NCI-H69 (cell line): ENCODE measurements at places on chromosomes 12 and 14.

GRCh38 chr12:114287821-114288525, 118.0 kb downstream of the TBX5 start:
- DNase-seq = no peak

DNA sequence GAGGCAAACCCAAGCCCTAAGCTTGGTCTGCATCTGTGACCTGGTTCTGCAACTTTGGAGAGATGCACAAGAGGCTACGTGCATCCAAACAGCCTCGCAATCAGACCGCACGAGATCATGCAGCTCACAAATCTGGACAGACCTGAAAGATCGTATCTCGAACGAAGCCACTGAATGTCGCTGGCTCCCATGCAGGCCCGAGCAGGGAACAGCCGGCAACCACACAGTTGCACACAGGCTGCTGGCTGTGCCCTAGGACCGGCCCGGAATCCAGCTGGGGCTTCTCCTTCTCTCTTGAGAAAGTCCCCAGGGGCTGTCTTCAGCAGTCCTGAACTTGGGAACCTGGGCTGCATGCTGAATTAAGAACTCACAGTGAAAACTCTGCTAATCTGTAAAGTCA, 27.9 kb downstream of the WNT5B start:
- DNase-seq = no peak

GRCh38 chr12:128078301-128078971, 188.5 kb upstream of the TMEM132C start:
- no peak for DNase-seq

DNA sequence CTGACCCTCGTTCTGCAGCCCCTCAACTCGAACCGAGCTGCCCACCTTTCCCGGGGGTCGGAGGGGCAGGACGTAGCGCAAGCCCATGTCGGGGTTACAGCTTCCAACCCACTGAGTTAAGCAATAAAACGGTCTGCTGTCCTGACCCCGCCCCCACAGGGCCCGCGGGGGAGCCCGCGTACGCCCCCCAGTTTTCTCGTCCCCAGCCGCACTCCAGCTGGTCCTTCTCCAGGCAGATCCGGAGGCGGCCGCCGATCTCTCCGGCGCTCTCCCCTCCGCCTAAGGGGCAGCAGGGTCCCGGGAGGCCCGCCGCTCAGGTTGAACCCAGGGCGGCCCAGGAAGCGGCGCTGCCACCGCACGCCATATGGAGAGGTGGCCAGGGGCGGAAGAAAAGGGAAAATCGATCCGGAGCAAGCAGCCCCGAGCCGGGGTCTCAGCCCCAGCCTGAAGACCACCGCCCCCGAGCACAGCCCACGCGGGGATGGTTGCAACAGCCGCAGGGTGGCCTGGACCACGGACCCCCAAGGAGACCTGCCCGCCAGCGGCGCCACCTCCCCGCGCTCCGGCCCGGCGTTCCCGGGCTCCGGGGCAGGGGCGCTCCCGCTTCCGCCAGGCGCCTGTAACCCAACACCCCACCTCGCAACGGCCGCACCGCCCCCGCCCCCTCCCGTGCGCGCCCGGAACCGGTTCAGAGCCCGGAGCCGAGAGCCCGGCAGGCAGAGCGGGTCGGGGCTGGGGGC, 760 bp downstream of the ACTN1 start:
- DNase-seq = peak; percentile 80

GRCh38 chr14:60502541-60502940, 6.4 kb upstream of the SIX6 start:
- peak; percentile 53 for DNase-seq

GRCh38 chr12:55732288-55732687, 3.5 kb upstream of the CD63 start:
- DNase-seq = peak; percentile 28
